ENCODE measurements at places on chromosomes 16 and 17. TPM values are rescaled to one million over a fixed set of nuclear protein-coding genes. Genes with fewer than 3 reads are reported as not detected.

PRR35 gene
- not detected for polyA plus RNA-seq

ANKRD13B gene
- polyA plus RNA-seq = 35.0 TPM

ZSWIM7 gene
- 34.0 TPM for polyA plus RNA-seq

SULT1A4 gene
- 10.4 TPM for polyA plus RNA-seq

C17orf113 gene
- polyA plus RNA-seq = 5.2 TPM

TPSD1 gene
- polyA plus RNA-seq = not detected

TVP23A gene
- 9.1 TPM for polyA plus RNA-seq

BCL6B gene
- polyA plus RNA-seq = not detected

CDH16 gene
- not detected for polyA plus RNA-seq

TP53TG3 gene
- not detected for polyA plus RNA-seq

PLXDC1 gene
- 13.5 TPM for polyA plus RNA-seq

USP31 gene
- polyA plus RNA-seq = 7.9 TPM

ASB16 gene
- polyA plus RNA-seq = not detected

C17orf67 gene
- 0.15 TPM for polyA plus RNA-seq

CYBC1 gene
- polyA plus RNA-seq = 66.6 TPM

KRT9 gene
- not detected for polyA plus RNA-seq

TNFSF13 gene
- 0.15 TPM for polyA plus RNA-seq

KRT17 gene
- polyA plus RNA-seq = not detected

TLCD3A gene
- 17.0 TPM for polyA plus RNA-seq

NAA60 gene
- 32.0 TPM for polyA plus RNA-seq

NPIPA3 gene
- 3.3 TPM for polyA plus RNA-seq

Data from neural cell (in vitro differentiated cells).